ENCODE measurements at places on chromosomes 3 and 15. TPM values are rescaled to one million over a fixed set of nuclear protein-coding genes. Genes with fewer than 3 reads are reported as not detected.

ZPLD1 gene
- total RNA-seq: not detected

ARGFX gene
- total RNA-seq: not detected

LRRC58 gene
- total RNA-seq: 12.1 TPM

RBPMS2 gene
- total RNA-seq: 7.2 TPM

SEMA3G gene
- 0.11 TPM for total RNA-seq

STRIT1 gene
- total RNA-seq: not detected

TMEM266 gene
- total RNA-seq: 0.29 TPM

ZDHHC23 gene
- total RNA-seq: 3.2 TPM

FAM107A gene
- total RNA-seq: 0.46 TPM

PLIN1 gene
- 0.08 TPM for total RNA-seq

PDIA3 gene
- 371 TPM for total RNA-seq

MAPKBP1 gene
- 4.1 TPM for total RNA-seq

BFSP2 gene
- not detected for total RNA-seq

TGM5 gene
- total RNA-seq: not detected

LTK gene
- total RNA-seq: 0.06 TPM

P2RY13 gene
- not detected for total RNA-seq

All from A549 treated with dexamethasone at 1 μM for 4 hours (cell line).